ENCODE measurements at places on chromosomes 13 and 19.

- DNase-seq = no peak
Observed at GRCh38 chr13:24661713-24662112, 18.5 kb upstream of the ATP12A start.

- no peak for DNase-seq
Observed at GRCh38 chr13:66528180-66528579, 702.0 kb downstream of the PCDH9 start.

- no peak for DNase-seq
Observed at GRCh38 chr13:51581148-51581820, 3.0 kb upstream of the WDFY2 start.

- no peak for DNase-seq
Observed at GRCh38 chr19:42066075-42066754, 3.8 kb downstream of the GRIK5 start.

Measured in cortex of kidney (tissue), 1 donor.